EL (cell line): ENCODE measurements at places on chromosomes 1 and 21.

DNA sequence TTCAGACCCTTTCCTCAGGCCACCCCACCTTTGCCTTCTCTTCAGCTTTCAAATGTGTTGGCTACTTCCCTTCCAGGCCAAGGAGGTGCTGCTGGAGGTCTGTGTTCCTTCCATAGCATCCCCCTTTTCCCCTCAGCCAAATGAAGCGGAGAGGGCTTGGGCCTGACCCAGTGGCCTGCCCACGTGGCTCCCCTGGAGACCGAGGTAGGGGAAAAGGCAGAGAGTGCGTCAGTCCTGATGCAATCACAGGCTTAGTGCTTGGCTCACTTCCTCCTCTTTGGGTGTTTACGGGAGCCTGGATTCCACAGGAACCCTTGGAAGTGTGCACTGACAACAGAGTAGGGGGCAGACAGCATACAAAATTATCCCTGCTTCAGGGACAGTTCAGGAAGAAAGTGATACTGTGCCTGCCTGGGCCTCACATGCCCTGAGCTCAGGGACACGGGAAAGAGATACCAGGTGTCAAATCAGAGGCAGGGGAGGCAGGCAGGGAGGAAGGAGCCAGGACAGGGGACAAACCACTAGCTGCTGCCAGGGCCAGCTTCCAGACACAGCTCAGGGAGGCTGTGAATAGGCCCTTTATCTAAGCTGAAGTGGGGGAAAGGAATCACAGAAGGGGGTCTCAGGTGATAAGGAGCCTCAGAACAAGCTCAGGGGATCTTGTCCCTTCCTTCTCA lies 16.6 kb upstream of the PTP4A2 start:
- peak; percentile 96 for DNase-seq

- no peak for DNase-seq
Observed at GRCh38 chr1:113375878-113376277, 14.4 kb upstream of the MAGI3 start.

DNA sequence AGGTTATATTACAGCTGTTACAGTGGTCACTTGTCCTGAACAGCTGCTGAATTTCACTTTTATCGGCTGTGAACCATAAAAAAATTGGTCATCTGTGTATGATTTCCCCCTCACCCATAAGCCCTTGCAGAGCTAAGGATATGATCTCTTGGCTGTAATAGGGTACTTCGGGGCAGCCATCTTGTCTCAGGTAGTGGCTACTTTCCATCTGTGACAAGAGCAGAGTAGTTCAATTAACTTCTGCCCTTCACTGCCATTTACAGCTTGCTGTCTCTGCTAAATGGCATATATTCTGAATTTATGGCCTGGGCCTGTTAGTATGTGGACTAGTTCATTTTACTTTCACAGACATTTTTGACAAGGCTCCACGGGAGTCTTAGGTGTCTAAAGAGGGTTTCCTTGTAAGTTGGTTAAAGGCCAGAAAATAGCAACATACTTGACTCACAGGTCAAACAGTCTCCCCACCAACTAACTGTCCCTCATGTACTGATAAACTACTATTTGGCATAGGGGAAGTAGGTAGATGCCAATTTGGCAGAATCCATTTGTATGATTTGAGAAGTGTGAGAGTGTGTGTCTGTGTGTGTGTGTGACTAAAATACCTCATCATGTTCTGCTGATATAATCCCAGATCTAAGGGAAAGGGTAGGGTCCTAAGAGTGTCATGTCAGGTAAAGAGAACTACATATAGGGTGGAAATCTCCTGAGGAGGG lies 151.6 kb downstream of the KCTD3 start:
- peak; percentile 23 for DNase-seq

GRCh38 chr1:26690576-26691031 lies 5.2 kb upstream of the ARID1A start:
- DNase-seq: no peak

DNA sequence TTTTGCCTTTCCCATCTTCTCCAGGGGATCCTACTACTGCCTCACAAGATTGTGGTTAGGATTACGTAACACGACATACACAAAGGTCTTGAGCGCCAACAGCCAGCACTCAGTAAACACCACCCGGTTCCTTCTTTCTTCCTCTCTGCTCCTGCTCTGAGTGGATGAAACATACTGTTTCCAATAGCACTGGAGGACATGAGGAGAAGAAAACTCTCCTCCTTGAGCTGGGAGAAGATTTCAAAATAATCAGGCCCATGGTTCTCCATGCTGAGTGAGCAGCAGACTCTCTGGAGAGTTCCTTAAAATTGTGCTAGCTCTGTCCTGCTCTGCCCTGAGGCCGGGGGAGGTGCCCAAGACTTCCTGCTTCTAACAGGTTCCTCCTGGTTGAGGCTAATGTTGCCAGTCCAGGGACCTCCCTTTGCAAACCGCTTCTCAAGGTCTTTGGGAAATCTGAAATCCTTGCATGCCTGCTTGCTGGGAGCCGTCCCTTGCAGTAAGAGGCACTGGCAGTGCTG lies 29.4 kb upstream of the MX1 start:
- DNase-seq: peak; percentile 24

- DNase-seq: peak; percentile 83
Observed at GRCh38 chr1:243842978-243843511, 7.0 kb downstream of the AKT3 start.

GRCh38 chr21:32921632-32922230 lies 104.0 kb upstream of the OLIG2 start:
- DNase-seq: peak; percentile 14

- peak; percentile 5 for DNase-seq
Observed at GRCh38 chr1:197268012-197268411, at the start of gene CRB1. Gene CRB1, plus strand, starts transcription at chr1:197268252. Its CDS starts 161 bp downstream, at chr1:197268413.
